ENCODE measurements at places on chromosomes 7 and 10. TPM values are rescaled to one million over a fixed set of nuclear protein-coding genes. Genes with fewer than 3 reads are reported as not detected.

Gene CPXM2
- total RNA-seq, result 0.18 TPM

Gene MTERF1
- total RNA-seq, result 19.5 TPM

Gene HOGA1
- 11.9 TPM for total RNA-seq

Gene WASHC2A
- 40.4 TPM for total RNA-seq

Gene DGKB
- total RNA-seq, result 0.74 TPM

Gene CYP3A7
- not detected for total RNA-seq

Gene PRSS1
- total RNA-seq, result 26.9 TPM

Gene SORBS1
- 30.7 TPM for total RNA-seq

Gene CYP17A1
- not detected for total RNA-seq

Gene AKR1C4
- total RNA-seq, result 0.48 TPM

Gene RAPGEF5
- total RNA-seq, result 9.7 TPM

Gene CYP3A4
- not detected for total RNA-seq

Gene STEAP2
- 4.9 TPM for total RNA-seq

Gene ACTR1A
- 104 TPM for total RNA-seq

Gene MACROH2A2
- 143 TPM for total RNA-seq

Gene FGF8
- total RNA-seq, result 2.4 TPM

Gene KIAA1549
- total RNA-seq, result 43.1 TPM

Gene STAG3
- total RNA-seq, result 2.4 TPM

Gene MAGI2
- total RNA-seq, result 13.4 TPM

Gene PAOX
- total RNA-seq, result 14.1 TPM

Gene SFRP4
- total RNA-seq, result not detected

Gene OR2A12
- not detected for total RNA-seq

Gene CLRN3
- 2.7 TPM for total RNA-seq

Gene TAS2R5
- total RNA-seq, result 6.4 TPM

Gene MRC1
- total RNA-seq, result 0.04 TPM

Gene SPDYE8
- total RNA-seq, result 0.22 TPM

Gene NME8
- total RNA-seq, result 0.67 TPM

Gene PRSS37
- not detected for total RNA-seq

Gene SUPV3L1
- 36.6 TPM for total RNA-seq

Gene SYT15
- 2.8 TPM for total RNA-seq

Gene HGF
- not detected for total RNA-seq

Gene FFAR4
- 0.13 TPM for total RNA-seq

Gene HTR5A
- total RNA-seq, result not detected

Gene NPTX2
- total RNA-seq, result 0.14 TPM

Gene PAPOLB
- 0.07 TPM for total RNA-seq

Gene SPDYE1
- total RNA-seq, result not detected

Gene ASIC3
- total RNA-seq, result 3.5 TPM

Gene SKIDA1
- 15.3 TPM for total RNA-seq

Gene CAMK2B
- 9.3 TPM for total RNA-seq

Gene CFAP69
- 12.0 TPM for total RNA-seq

Gene RNF32
- 1.6 TPM for total RNA-seq

Gene RBP4
- 0.72 TPM for total RNA-seq

Gene IL2RA
- not detected for total RNA-seq

Gene DLX5
- total RNA-seq, result 3.8 TPM
